ENCODE measurements at places on chromosomes 2 and 18.

DNA sequence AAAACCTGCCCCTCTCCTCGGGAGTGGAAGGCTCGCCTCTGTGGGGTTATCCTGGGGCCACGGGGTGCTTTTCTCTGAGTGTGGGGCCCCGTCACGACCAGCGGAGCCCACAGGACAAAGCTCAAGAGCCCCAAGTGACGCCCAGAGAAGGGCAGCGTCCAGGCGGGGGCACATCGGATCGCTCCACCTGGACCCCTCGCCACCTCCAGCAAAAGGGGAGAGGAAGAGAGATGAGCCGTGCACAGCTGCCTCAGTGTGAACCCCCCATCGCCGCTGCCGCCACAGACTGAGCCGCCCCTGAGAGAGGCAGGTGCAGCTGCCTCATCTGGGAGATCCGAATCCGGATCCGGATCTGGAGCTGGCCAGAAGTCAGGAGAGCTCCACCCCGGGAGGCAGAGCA lies 282.5 kb upstream of the PXDN start:
- DNase-seq = no peak

DNA sequence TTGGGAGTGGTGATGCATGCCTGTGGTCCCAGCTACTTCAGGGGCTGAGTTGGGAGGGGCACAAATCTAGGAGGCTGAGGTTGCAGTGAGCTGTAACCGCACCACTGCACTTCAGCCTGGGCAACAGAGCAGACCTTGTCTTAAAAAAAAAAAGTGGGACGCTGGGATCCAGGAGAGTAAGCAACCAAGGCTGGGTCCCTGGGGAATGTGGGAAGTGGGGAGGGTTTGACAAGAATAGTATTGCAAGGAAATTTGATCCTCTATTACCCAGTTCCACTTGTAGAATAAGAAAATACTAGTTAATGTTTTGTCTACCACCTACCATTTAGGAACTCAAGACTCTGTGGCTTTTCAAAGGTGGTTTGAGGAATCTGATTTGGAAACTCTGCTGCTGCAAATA lies 21.1 kb upstream of the DYTN start:
- no peak for DNase-seq

GRCh38 chr2:212694398-212694797 lies 155.8 kb upstream of the ERBB4 start:
- no peak for DNase-seq

DNA sequence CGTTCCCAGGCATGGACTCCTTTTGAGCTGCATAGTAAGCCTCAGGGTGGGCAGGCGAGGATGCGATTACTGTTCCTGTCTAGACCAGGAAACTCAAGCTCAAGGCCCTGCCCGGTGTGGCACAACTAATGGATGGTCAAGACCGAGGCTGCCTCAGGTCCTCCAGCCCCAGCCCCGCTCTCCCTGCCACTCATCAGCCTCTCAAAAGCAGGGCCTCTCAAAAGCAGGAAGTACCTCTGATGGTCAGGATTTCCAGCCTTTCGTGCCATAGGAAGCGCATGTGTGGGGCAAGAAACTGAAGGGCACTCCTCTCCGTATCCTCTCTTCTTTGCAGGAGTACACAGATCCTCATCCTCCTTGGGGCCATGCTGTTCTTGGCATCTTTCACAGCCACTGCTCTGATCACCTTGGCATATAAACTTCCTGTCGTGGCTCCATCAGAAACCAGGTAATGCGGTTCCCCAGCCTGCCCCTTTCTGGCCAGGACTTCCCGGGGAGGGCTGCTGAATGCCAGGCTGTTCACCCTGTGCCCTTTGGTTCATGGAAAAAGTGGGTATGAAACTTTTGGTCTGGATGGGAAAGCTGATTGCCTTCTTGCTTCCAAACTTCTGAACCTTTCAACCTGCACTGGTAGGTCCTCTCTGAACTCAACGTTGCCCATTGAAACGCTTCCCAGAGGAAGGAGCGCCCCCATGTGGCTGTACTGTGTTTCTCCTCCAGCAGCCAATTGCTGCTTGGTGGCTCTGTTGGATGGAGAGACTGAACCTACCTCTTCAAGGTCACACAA lies 82.8 kb upstream of the SEC11C start:
- peak; percentile 55 for DNase-seq

- peak; percentile 46 for DNase-seq
These were observed 99.0 kb upstream of the COPS8 start for GRCh38 chr2:236986524-236987330.

- DNase-seq = no peak
These were observed 78.4 kb downstream of the LIMS1 start for GRCh38 chr2:108612514-108613183.

GRCh38 chr2:205746420-205746785 lies 64.1 kb downstream of the NRP2 start:
- no peak for DNase-seq

DNA sequence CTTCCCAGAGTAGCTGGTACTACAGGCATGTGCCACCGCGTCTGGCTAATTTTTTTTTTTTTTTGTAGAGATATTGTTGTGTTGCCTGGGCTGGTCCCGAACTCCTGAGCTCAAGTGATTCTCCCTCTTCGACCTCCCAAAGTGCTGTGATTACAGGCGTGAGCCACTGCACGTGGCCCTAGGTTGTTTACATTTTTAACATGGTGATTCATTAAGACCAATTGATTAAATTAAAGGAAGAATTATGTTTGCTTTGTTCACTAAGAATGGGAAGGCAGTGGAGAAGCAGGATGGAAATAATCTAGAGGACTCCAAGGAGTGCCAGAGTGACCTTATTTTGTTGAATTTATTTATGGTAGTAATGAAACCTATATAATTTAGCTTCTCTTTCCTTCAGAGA lies 7.5 kb downstream of the LCLAT1 start:
- DNase-seq = no peak

GRCh38 chr18:41146301-41146700 lies 808.7 kb upstream of the PIK3C3 start:
- no peak for DNase-seq

DNA sequence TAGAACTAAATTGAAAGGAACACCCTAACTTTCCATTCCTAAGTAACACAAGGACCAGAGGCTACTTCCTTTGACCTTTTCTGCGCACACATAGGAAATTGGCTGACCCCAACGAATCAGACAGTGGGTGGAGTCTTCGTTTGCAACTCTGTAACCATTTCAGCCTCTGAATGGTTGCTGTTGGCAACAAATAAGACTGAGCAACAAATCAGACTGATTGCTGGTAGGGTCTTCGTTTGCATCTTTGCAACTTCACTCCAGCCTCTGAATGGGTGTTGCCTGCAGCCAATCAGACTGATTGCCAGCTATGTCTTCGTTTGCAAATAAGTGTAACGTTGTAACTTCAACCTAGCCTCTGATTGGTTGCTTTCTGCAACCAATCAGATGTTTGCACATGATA lies 34.6 kb downstream of the USP40 start:
- no peak for DNase-seq

- no peak for DNase-seq
These were observed 16.2 kb upstream of the MREG start for GRCh38 chr2:216029416-216030129.

DNA sequence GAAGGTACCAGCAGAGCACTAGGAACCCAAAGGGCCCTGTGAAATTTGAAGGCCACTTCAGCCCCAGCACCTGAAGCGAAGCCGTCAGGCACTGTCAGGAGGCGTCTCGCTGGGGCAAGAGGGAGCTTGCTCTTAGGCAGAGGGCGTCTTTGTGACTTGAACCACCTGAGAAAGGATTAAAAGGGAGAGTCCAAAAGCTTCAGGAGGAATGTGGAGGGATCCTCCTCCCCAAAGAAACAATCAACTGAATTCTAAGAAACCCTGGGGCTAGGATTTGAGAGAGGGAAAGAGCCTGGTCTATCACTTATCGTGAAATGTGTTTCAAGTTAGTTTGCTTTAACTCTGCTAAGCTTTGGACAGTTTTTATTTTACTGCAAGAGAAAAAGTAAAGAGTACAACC lies 324.9 kb upstream of the SOX11 start:
- DNase-seq = no peak

DNA sequence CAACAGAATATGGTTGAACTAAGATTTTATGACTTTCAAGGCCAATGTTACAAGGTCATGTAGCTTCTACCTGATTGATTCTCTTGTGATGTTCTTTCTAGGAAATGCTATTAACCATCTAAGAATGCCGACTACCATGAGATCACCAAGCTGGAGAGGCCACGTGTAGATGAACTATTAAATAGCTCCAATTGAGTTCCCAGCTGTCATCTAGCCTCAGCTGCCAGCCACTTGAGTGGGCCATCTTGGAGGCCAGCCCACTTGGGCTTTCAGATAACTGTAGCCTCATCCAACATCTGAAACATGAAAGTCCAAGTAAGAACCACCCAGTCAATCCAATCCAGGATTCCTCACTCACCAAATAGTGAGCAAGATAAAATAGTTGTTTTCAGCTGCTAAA lies 376.9 kb upstream of the TMEFF2 start:
- no peak for DNase-seq

GRCh38 chr2:71609958-71610357 lies 156.6 kb downstream of the DYSF start:
- DNase-seq = peak; percentile 1

- no peak for DNase-seq
These were observed 17.7 kb downstream of the MPP4 start for GRCh38 chr2:201680743-201681142.

GRCh38 chr2:233011268-233011650 lies 1.8 kb downstream of the NGEF start:
- DNase-seq = no peak

DNA sequence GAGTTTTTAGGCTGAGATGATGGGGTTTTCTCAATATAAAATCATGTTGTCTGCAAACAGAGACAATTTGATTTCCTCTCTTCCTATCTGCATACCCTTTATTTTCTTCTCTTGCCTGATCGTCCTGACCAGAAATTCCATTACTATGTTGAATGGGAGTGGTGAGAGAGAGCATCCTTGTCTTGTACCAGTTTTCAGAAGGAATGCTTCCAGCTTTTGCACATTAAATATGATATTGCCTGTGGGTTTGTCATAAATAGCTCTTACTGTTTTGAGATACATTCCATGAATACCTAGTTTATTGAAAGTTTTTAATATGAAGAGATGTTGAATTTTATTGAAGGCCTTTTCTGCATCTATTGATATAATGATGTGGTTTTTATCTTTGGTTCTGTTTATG lies 181.8 kb downstream of the GBX2 start:
- no peak for DNase-seq

GRCh38 chr18:47390410-47391024 lies 139.1 kb upstream of the SKOR2 start:
- no peak for DNase-seq

- DNase-seq = no peak
These were observed 27.1 kb downstream of the CREG2 start for GRCh38 chr2:101360232-101360631.

- no peak for DNase-seq
These were observed 70.4 kb upstream of the ARHGAP15 start for GRCh38 chr2:143058851-143059250.

- DNase-seq = no peak
These were observed 472.4 kb upstream of the SPHKAP start for GRCh38 chr2:228653884-228654283.

- DNase-seq = no peak
These were observed 290.6 kb downstream of the NDUFA10 start for GRCh38 chr2:239734436-239735005.

DNA sequence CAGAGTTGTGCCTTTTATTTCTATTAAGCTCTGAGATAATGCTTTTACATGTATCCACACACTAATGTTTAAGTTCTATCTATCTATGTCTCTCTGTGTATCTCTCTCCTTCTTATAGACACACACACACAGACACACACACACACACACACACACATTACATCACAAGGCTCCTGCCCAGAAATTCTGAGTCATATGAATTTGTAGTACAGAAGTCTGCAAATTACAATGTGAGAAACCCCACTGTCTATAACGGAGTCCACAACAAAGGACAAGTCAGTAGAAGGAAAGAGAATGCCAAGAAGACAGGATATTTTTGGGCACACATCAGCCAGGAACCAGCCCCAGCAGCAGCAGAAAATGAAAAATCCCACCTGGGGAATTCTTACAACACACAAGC lies 142.4 kb downstream of the EN1 start:
- DNase-seq = no peak

GRCh38 chr2:83221258-83221657 lies 1237.8 kb downstream of the SUCLG1 start:
- no peak for DNase-seq

GRCh38 chr18:42326752-42327151 lies 371.7 kb downstream of the PIK3C3 start:
- DNase-seq = no peak

- DNase-seq = no peak
These were observed 59.6 kb upstream of the MBOAT2 start for GRCh38 chr2:9063023-9063606.

DNA sequence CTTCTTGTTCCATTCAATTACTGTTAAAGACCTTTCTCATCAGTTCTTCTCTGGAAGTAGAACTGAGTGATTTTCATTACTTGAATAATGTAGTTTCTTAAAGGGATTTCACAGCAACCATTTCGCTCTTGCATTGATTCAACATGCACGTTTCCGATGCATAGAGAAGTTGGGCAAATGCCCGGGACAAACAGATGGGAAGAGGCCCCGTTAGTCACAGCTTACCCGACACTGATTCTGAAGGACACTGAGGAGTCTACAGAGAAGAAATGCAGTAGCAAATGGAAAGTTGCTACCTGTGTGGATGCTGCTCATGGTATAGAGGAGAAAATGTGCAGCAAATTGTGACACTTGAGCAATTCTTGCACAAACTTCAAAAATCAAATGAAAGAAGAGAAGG lies 32.3 kb upstream of the GCG start:
- DNase-seq = no peak

GRCh38 chr2:113240150-113240914 lies 38.4 kb downstream of the PAX8 start:
- DNase-seq = peak; percentile 92

DNA sequence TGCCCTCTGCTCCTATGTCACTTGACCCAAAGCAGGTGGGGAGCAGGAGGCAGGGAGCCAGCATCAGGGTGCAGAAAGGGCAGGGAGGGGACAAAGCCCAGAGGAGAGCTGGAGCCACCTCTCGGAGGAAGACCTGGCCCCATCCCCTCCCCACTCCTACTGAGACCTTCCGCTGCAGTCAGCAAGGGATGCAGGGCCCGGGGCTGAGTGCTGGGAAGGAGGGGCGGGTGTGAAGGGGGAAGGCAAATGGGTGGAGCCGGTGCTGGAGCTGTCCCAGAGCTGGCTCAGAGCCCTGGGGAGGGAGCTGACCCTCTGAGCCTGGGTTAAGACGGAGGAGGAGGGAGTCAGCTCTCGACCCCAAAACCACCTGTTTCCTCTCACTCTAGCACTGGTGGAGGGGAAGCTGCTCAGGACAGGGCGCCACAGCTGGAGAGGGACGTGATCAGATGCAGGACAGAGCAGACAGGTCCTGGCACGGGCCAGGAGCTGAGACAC lies 33.8 kb downstream of the HS1BP3 start:
- DNase-seq = no peak

GRCh38 chr2:86563650-86564061 lies 413 bp upstream of the CHMP3 start:
- DNase-seq = no peak

DNA sequence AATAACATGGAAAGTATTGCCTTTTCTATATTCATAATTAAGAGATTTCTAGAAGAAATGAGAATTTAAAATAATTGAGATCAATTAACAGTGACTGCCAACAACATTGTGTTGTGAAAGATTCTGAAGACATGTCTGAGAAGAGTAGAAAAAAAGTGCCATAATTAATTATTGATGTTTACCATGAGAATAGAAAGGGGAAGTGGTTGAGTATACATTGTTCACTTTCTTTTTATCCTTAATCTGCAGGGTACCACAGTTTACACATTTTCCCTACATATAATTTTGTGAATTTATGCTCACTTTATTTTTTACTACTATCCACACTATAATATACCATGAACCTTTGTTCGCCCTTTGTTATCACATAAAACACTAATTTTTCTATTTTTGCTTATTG lies 47.1 kb upstream of the UBE2E3 start:
- DNase-seq = no peak
